ENCODE measurements at places on chromosomes 4 and X. TPM values are rescaled to one million over a fixed set of nuclear protein-coding genes. Genes with fewer than 3 reads are reported as not detected.

The SPANXA2 gene
- total RNA-seq, result not detected

The RS1 gene
- total RNA-seq, result not detected

The DCAF12L1 gene
- total RNA-seq, result not detected

The PTPN13 gene
- 0.14 TPM for total RNA-seq

The HTN1 gene
- total RNA-seq, result not detected

The RGN gene
- total RNA-seq, result not detected

The MUC7 gene
- total RNA-seq, result not detected

The ZNF630 gene
- 3.7 TPM for total RNA-seq

The HADH gene
- 20.2 TPM for total RNA-seq

The ADH1C gene
- total RNA-seq, result not detected

The GDPD2 gene
- total RNA-seq, result not detected

The AGTR2 gene
- total RNA-seq, result not detected

The ATOH1 gene
- not detected for total RNA-seq

The MAGEC2 gene
- total RNA-seq, result not detected

The MAGED4 gene
- total RNA-seq, result not detected

The APOO gene
- 27.3 TPM for total RNA-seq

The SATL1 gene
- 0.79 TPM for total RNA-seq

The DLG3 gene
- 14.5 TPM for total RNA-seq

The TSPAN6 gene
- total RNA-seq, result not detected

The FGFBP2 gene
- total RNA-seq, result not detected

The AKAP14 gene
- not detected for total RNA-seq

The RNF212 gene
- not detected for total RNA-seq

The LINC00632 gene
- total RNA-seq, result not detected

The ACE2 gene
- not detected for total RNA-seq

The USP17L29 gene
- not detected for total RNA-seq

The NKX3-2 gene
- not detected for total RNA-seq

The IL9R gene
- 2.8 TPM for total RNA-seq

The UGT2B15 gene
- not detected for total RNA-seq

The GAGE12H gene
- not detected for total RNA-seq

The SCRG1 gene
- not detected for total RNA-seq

The PLK4 gene
- 31.2 TPM for total RNA-seq

The CCDC158 gene
- not detected for total RNA-seq

The VCX gene
- total RNA-seq, result not detected

The GIMD1 gene
- not detected for total RNA-seq

The BEX2 gene
- total RNA-seq, result 31.5 TPM

The HAND2 gene
- not detected for total RNA-seq

The SAGE1 gene
- total RNA-seq, result not detected

The XAGE5 gene
- total RNA-seq, result not detected

The PCYT1B gene
- 0.04 TPM for total RNA-seq

The IRS4 gene
- total RNA-seq, result not detected

The IL13RA2 gene
- total RNA-seq, result not detected

The ARHGAP4 gene
- 218 TPM for total RNA-seq

The ASB12 gene
- 0.41 TPM for total RNA-seq

The MMGT1 gene
- 9.1 TPM for total RNA-seq

The TRMT10A gene
- total RNA-seq, result 11.5 TPM

The CCDC110 gene
- not detected for total RNA-seq

The MEPE gene
- not detected for total RNA-seq

The H2BW2 gene
- total RNA-seq, result not detected

The SRPX gene
- total RNA-seq, result not detected

The AWAT2 gene
- not detected for total RNA-seq

The DMRTC1 gene
- not detected for total RNA-seq

The MAGEE1 gene
- total RNA-seq, result 0.76 TPM

The PGRMC1 gene
- total RNA-seq, result 42.8 TPM

Measured in Karpas-422 (cell line).